ENCODE measurements at places on chromosomes 16 and 17.

DNA sequence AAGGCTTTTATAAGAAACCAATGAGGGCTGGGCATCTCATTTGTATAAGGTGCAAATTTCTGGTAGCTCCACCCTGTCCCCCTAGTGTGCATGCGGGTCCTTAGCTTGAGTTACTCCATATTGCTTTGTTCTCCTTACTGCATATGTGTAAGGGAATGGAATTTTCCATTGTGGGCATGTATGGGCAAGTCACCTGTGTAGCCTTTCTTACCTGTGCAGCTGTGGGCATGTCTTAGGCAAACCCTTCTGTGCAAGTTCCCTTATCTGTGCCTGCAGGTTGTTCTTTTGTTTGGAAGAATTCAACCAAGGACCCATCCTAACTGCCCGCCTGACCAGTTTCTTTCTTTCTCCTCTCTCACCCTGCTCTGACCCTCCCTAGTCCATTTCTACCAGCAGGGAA, 122.8 kb upstream of the HS3ST4 start:
- no peak for DNase-seq

DNA sequence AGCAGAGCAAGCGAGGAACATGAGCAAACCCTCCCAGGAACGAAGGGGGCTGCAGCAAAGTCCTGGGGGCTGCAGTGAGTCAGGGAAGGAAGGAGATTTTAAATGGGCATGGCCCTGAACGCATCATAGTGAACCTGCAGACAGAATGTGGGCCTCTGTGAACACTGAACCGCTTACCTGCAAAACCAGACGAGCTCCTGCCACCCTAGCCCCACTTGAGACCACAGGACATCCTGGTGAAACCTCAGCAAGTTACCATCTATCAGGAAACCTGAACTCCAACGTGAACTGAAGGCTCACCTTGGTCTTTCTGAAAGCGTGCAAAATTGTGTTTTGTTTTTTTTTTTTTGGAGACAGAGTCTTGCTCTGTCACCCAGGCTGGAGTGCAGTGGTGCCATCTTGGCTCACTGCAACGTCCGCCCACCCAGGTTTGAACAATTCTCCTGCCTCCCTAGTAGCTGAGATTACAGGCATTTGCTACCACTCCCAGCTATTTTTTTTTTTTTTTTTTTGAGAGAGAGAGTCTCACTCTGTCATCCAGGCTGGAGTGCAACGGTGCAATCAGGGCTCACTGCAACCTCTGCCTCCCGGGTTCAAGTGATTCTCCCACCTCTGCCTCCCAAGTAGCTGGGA, 30.8 kb downstream of the FANCA start:
- peak; percentile 32 for DNase-seq

- no peak for DNase-seq
These were observed 13.6 kb downstream of the CACNG5 start for GRCh38 chr17:66848496-66848895.

DNA sequence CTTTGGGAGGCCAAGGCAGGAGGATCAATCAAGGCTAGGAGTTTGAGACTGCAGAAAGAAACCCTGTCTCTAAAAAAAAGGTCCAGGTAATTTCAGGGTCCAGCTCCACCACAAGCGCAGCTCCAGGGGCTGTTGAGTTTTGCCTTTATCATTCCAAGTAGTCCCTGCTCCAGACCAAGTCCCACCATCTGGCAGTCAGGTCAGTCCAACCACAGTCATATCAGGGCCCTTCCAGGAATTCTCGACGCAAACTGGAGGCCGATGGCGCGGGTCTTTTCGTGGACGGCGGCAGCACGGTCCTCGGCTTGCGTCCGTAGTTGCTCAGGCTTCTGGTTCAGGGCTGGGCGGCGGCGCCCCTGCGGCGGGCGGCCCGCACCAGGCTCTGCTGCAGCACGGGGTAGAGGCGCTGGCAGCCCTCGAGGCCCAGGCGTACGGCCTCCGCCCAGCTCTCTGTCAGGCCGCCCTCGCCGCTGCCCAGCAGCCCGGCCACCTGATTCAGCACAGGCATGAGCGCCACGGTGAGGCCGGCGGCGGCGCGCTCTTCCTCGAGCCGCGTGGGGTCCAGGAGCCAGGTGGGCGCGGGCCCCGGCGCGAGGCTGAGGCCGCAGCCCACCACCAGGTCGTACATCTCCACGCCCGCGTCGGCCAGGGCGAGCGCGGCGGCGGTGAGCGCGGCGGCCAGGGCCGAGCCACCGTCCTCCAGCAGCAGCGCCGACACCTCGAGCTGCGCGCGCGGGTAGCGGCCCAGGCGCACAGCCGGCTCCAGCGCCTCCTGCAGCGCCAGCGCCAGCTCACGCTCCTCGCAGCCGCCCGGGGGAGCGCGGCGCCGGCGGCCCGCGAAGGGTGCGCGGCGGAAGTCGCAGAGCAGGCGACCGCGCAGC, 752 bp downstream of the EXOSC6 start:
- peak; percentile 29 for DNase-seq

DNA sequence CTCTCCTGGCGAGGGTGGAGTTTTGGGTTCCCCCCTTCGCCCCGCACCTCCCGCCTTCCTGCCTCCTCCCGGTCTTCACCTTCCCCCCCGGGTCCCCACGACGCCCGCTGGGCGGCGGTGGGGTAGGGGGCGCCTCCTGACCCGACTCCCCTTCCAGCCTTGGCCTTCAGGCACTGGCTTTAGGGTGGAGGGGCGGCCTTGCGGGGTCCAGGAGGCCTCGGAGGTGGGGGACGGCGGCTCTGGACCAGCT, 2.4 kb downstream of the SLC16A3 start:
- DNase-seq, result no peak

DNA sequence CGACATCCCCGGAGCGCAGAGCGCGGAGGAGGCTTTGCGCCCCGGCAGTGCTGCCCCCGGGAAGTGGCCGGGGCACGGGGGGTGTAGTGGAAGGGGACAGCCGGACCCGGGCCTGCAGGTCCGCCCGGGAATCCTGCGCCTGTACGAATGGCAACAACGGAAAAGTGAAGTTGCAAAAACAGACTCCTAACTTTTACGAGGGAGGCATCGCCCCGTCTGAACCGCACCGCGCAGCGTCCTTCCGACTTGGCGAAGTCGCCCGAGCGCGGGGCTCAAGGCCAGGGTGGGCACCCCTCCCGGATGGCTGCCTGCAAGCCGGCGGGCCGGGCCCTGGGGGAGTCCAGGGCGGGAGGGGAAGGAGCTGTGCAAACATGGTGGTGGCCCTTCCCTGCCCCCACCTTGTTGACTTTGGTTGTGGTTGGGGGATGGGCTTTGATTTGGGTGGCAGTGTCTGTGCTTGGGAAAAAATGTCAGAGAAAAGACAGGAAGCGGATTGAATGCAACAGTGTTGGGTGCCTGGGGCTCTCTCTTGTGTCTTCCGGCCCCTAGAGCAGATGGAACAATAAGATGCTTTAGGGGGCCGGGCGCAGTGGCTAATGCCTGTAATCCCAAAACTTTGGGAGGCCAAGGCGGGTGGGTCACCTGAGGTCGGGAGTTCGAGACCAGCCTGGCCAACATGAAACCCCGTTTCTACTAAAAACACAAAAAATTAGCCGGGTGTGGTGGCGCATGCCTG, 675 bp downstream of the RNF213 start:
- peak; percentile 57 for DNase-seq

GRCh38 chr17:60729854-60730253, 52.2 kb downstream of the BCAS3 start:
- DNase-seq, result no peak

DNA sequence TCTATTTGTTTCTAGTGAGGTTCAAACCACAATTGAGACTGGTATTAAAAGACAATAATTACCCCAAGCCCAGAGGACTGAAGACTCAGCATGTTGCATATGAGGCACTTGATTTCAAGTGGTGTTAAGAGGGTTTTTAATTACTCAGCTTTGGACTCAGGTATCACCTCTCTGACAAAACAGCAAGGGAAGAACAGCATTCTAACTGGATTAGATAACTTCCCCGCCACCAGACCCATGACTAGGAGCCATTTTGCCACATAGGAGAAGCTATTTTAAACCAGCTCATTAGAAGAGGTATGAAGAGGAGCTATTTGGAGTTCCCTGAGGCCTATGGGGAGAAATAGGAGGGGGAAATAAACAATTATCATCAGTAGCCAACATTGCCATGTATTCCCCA, 226.1 kb upstream of the TOX3 start:
- DNase-seq, result no peak
